ENCODE measurements at places on chromosomes 12 and 14.

GRCh38 chr14:57961786-57962060 is 95.8 kb upstream of the SLC35F4 start:
- DNase-seq: no peak

DNA sequence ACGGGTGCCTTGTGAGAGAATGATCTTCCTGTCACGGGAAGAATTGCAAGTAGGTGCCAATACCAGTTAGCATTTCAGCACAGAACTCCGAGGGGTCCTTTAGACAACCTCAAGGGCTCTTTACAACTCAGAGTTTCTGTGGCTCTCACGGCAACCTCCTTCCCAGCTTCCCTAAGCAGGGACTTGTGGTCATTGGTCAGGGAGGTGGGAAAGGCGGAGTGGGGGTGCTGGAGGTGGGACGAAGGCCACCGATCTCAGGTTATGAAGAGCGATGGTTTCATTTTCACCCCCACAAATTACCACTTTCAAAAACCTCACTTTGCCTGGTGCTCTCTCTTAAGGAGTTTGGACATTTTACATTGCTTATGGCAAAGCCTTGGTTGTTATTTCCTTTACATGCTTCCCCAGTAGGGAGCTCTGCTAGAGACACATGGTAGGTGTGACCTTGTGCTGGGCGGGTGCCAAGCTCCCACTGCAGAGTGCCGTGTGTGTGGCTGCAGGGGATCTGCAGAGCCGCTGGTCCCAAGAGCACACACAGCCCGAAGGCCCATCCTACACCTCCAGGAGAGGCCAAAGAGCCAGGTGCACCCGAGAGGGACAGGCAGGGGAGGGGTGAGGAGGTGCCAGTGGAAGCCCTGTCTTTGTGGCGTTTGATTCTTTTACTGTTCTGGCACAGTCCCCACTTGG is 21.4 kb downstream of the BCL2L14 start:
- no peak for DNase-seq

- DNase-seq: no peak
These were observed 9.1 kb downstream of the RAB2B start for GRCh38 chr14:21467616-21468015.

DNA sequence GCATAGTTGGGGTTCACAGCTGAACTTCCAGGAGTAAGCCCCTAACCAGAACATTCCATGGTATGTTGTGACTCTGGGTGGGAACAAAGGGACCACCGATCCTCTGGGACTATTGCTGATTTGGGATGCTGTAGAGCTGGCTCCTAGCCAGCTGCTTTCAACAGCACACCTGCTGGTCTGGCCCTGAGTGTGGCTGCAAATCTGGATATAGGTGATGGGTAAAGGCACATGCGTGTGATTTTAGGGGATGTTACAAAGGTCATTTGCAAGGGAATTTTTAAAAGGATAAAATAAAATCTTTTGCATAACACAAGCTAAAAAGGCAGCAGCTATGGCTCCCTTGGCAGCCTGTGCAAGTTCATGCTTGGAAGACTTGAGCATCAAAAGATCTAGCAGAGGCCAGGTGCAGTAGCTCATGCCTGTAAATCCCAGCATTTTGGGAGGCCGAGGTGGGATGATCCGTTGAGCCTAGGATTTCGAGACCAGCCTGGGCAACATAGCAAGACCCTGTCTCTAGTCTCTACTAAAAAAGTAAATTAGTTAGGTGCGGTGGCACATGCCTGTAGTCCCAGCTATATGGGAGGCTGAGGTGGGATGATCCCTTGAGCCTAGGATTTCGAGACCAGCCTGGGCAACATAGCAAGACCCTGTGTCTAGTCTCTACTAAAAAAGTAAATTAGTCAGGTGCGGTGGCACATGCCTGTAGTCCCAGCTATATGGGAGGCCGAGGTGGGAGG is 1.6 kb downstream of the ALDH2 start:
- no peak for DNase-seq
